ENCODE measurements at places on chromosomes 13 and 19. TPM values are rescaled to one million over a fixed set of nuclear protein-coding genes. Genes with fewer than 3 reads are reported as not detected.

DNA sequence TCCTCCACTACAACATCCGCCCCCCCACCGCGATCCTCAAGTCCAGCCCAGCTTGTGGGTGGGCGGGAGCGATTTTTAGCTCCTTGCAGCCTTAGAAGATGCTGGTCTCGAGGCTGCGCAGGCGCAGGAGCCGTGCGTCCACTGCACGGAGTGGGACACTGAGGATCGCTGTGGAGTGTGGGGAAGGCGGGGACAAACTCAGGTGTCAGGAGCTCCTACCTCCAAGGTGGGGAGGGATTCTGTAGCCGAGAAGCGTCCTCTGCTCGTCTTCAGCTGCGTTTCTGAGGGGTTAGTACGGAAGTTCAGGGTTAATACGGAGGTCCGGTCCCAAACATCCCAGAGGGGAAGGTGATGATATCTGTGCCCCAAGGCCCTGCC, at the start of gene RTBDN:
Gene RTBDN, minus strand, starts transcription at position 14 of the 378 bp plus-strand sequence. CDS start 4,600 bp downstream, outside the sequence.
- DNase-seq, result no peak

DNA sequence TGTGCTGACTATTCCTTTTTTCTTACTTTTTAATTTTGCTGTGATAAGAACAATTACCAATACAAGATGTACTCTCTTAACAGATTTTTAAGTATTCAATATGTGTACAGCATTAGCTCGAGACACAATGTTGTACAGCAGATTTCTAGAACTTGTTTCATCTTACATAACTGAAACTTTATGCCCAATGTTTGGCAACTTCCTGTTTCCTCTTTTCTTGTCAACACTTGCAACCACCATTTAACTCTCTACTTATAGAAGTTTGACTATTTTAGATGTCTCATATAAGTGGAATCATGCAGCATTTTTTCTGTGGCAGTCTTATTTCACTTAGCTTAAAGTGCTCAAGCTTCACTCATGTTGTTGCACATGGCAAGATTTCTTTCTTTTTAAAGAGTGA, 1426.8 kb downstream of the SLITRK5 start:
- DNase-seq, result no peak

DNA sequence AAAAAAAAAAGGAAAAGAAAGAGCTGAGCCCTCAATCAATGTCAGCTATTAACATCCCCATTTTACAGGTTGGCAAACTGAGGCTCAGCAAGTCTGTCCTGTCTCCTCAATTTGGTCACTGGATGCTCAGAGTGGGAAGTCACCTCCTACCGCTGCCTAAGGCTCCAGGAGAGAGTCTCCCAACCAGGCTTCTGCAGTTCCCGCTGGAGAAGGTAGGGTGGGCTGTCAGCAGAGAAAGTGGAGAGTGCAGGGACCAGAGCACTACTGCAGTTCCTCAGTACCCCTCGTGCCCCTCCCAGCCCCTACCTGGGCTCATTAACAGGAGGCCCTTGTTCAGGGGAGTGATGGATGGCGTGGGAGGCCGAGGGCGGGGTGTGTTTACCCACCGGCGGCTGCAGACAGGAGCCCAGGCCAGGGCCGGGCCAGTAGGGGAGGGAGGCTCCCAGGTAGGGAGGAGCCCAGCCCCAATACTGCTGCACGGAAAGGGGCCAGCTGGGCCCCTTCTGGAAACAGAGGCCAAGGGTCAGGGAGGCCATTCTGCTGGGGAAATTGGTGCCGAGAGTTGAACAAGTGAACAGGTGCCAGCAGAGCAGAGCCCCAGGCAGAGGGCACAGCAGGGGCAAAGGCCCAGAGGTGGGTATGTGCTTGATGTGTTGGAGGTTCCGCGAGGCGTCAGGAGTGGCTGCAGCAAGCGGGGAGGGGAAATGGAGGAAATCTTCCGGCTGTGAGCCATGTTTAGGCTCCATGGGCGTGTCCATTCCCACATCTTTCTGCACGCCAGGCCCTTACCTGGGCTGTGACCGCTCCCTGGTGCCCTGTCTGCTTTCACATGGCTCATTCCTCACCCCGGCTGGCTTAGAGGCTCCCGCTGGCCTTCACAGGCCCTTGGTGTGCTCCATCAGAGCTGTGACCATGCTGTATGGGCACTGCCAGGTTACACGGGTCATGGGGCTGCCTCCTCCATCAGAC, 7.6 kb upstream of the COMP start:
- no peak for DNase-seq

- no peak for DNase-seq
These were observed 14.7 kb downstream of the GADD45B start for GRCh38 chr19:2490659-2491058.

DNA sequence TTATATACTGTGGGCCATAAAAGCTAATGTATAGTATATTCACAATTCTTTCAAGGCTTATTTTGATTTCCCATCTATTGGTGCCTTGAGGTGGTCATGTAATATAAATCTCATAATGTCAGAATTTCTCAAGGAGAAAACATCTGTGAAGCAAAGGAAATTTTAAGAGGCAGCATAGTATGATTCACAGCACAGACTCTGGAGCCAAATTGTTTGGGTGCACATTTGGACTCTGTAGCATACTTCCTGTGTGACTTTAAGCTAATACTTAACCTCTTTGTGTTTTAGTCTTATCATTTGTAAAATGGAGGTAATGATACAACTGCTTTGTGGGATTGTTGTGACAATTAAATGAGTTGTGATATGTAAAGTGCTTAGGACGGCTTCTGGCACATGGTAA, 67.6 kb downstream of the PIBF1 start:
- no peak for DNase-seq

GRCh38 chr19:48624067-48624594, 4.8 kb downstream of the SPHK2 start:
- peak; percentile 99 for DNase-seq

GRCh38 chr19:11176466-11177193, 20.7 kb downstream of the KANK2 start:
- no peak for DNase-seq

GRCh38 chr19:10402441-10403038, 802 bp downstream of the CDC37 start:
- peak; percentile 72 for DNase-seq

- DNase-seq, result no peak
These were observed 659.9 kb upstream of the KLF12 start for GRCh38 chr13:74794147-74794546.

DNA sequence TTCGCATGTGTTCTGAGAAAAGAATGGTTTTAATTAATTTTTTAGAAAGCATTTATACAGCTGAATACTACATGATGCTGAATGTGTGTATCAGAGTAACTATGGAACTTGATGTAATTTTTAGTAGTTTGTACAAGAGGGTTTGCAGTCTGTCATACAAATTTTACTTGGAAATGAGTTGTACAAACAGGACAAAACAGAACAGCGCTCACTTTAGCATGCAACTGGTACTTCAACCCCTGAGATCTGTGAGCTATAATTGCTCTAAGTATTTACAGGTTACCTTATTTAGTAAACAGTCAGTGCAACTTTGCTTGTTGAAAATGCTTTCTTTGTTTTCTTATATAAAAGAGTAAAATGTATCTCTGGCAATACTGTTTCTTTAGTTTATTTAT, 706 bp downstream of the TNFRSF19 start:
- no peak for DNase-seq

Gene OR7D2
- 0.21 TPM for total RNA-seq

Gene CNOT3
- total RNA-seq, result 21.4 TPM

Gene ATP7B
- total RNA-seq, result 4.7 TPM
